CD4-positive, alpha-beta T cell treated with Interleukin-17A for 1 hour (primary cell): ENCODE measurements at places on chromosomes 1 and 21.
A peak's percentile ranks its signal among the peaks of the same experiment; 100 is the strongest.

DNA sequence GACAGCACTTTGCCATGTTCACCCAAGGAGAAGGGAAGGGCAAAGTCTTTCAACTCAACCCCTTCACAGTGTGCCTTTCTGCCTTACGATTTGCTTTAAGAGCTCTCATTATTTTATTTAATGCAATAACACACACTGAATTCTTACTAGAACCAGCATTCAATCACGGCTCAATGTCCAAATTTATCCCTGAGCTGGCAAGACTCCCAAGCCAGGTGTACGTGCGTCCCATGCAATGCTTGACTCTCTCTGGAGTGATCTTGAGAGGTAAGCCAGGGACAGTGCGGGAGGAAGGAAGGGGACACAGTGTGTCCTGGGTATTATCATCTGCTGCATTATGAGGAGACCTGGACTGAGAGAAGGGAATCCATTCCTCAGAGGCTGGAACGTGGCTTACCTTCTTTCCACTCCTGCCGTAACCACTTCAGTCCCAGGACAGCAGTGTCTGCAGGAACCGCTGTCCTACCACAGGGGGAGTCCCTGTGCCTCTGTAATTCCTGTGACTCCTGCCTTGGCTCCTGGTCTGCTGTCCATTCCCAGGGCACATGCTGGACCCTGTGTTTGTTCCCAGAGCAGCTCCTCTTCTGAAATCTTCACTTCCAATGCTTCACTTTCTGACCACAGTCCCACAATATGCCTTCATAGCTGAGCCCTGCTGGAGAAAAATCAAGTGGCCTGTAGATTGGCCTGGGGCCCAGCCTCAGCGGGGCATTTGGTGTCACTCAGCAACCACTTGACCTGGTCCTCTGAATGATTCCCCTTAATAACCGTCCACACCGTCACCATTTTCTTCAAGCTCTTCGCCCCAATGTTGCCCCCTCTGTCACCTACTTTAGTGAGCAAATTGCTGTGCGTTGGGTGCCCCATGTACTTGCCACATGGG lies 28.6 kb upstream of the STUM start:
- no peak for DNase-seq

DNA sequence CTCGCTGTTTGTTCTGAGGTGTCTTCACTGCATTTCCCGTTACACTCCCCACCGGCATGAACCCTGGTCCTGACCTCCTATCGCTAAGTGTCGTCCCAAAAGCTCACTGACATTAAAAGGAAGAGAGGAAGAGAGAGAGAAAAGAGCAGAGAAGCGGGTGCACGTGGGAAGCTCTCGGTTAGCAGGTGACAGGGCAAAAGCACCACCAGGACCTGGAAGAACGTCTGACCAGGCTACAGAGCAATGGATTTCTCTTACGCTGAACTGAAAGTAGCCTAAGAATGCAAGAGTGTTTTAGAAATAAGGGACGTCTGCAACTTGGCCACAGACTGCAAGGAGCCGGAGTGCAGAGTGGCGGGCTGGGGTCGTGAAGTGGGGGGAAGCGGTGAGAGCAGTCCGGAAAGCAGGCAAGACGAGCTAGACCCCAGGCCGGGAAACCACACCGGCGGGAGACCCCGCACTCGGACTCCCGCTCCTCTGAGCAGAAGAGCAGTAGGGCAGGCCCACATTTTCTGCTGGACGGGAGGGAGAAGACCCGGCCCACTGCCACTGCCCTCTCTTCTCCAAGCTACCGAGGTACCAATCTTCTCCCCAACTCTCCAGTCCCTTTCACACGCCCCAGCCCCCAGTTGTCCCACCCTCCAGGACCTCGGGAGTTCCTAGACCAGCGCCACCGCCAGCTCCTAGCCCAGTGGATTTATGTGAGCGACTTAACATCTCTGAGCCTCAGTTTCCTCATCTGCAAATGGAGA lies 8.3 kb upstream of the MPZL1 start:
- no peak for DNase-seq

GRCh38 chr1:38063616-38064015 lies 17.0 kb upstream of the POU3F1 start:
- DNase-seq = no peak

DNA sequence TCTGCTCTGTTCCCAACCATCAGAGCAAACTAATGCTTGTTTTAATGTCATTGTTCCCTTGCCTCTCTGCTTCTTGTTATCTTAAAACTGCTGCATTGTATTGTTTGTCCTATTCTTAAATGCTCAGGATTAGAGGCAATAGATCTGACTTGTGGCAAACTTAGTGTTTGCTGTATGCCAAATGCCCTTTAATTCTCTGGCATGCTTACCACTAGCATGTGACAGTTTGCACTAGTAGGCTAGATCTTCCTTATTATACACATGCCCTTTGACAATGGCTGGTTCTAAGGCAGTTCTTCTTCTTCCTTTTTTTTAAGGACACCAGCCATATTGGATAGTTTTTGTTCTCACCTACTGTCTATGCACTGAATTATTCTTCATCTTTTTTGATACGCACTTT lies 30.1 kb downstream of the PALMD start:
- DNase-seq = no peak

- DNase-seq = no peak
Measured at GRCh38 chr1:24659993-24660665, 17.0 kb downstream of the SRRM1 start.

DNA sequence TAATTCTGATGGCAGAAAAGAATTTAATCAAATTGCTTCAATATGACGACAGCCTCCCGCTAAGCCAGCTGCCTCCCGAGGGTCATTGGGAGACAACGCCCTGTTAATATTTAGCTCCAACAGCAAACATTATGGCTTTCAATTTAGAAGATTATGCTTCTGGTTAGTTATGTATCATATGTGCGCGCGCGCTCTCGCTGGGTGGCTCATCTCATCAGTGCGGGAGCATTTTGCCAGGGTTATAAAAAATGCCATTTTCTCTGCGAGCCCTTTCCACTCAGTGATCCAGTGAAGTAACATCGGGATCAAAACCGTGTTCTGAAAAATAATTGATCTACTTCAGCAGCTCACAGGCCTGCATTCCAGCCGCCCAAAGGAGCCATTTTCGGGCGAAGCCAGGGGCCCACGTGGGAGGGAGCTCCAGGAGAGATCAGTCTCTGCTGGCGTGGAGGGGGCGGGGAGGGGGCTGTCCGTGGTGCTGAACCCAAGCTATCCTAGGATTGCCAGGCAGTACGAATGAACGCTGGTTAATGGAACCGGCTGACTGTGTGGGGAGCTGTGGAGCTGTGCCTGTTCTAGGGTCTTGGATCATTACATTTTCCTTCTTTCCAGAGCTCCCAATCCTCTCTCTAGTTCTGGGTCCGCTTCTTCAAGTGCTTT lies 219.1 kb upstream of the ZC3H12A start:
- no peak for DNase-seq

- no peak for DNase-seq
Measured at GRCh38 chr1:59012378-59012777, 228.5 kb upstream of the JUN start.

DNA sequence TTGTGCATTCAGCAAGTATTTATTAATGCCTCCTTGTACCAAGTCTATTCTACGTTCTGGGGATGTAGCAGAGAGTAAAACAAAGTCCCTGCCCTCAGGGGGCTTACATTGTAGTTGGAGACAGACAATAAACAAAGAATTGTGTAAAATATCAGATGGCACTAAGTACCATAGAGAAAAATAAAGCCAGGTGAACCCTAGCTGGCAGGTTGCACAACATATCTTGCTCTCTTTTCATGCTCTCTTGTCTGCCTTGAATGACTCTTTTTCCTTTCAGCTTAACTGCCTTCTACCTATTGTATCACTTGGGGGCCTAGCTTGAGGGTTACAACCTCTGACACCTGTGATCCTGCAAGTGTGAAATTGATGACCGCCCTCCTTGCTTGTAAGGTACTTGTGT lies 20.7 kb upstream of the FASLG start:
- no peak for DNase-seq

DNA sequence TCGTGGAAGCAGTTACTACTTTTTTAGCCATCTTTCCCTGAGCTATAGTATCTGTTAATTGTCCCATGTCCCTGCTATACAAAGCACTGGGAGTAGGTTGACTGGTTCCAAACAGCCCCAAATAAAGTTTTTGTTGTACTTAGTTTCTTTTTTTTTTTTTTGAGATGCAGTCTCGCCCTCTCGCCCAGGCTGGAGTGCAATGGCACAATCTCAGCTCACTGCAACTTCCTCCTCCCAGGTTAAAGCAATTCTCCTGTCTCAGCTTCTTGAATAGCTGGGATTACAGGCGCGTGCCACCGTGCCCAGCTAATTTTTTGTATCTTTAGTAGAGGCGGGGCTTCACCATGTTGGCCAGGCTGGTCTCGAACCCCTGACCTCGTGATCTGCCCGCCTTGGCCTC lies 3.3 kb downstream of the NCSTN start:
- DNase-seq = no peak

DNA sequence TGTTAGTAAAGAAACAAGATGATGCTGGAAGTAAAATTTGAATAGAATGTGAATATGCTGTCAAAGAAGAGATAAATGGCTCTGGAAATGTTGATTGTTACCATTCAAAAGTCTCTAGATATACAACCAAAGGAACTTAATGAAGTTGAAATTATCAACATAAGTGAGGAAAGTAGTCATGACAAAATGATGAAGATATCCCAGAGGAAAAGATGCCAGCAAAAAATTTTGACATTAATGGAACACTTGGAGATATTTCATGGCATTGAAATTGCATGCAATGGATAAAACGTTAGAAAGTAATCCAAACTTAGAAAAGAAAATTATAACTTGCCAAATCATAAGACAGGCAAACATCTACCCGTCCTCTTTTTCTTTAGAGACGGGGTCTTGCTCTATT lies 154.5 kb upstream of the OLFM3 start:
- no peak for DNase-seq

GRCh38 chr1:21175324-21175669 lies 1.4 kb downstream of the EIF4G3 start:
- peak; percentile 68 for DNase-seq

DNA sequence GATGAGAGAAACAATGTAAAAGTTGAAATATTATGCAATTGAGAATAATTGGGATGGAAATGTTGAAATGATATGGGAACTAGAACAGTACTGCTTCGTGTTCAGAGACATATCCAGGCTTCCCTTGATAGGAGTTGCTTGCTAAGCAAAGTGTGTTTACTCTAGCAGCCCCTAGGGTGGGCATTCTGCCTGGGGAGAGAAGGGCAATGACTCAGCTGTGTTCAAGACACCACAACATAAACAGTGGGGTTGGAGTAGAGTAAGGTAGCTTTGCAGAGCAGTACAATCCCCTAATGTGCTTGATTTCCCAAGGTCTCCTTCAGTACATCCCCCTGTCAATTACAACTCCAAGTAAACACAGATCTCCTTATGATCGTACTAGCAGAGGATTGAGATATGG lies 4.8 kb upstream of the PCNX2 start:
- no peak for DNase-seq

DNA sequence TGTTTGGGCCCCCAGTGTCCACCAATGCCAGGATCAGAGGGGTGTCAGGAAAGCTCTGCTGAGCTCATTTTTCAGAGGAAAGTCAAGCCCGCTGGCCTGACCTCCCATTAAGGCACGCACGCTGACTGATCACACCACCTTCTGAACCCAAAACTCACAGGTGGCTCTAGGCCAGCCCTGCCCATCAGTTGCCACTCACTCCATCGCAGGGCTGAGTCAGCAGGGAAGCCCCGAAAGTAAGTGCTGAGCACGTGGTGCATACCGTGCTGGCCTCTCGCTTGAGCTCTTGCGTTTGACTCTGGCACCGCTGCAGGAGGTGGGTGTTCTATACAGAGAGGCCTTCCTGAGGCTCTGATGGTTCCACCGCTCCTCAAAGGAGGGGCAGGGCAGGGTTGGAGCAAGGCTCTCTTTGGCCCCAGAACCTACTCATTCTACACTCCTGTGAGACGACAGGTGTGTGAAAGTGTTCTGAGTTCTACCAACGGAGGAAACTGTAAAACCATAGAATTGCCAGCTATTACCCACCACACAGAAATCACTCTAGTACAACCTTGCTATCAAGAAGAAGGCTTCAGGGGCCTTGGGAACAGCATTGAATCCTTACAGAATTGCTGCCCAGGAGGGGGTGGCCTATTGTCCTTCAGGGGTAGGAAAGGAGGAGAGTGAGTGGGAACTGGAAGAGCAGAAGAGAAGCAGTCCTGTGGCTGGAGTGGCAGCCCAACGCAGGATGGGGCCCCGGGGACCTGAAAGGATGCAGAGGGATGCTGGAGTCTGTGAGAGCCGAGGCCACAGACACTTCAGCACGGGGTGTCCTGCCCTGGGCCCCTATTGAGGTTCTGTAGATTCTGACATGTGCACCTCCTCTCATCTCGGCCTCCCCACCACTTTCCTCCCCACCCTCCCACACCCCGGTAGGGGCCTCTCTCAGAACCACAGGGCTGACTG lies 214.7 kb upstream of the EDN2 start:
- DNase-seq = peak; percentile 38

- DNase-seq = no peak
Measured at GRCh38 chr1:156638189-156638985, 3.5 kb upstream of the BCAN start.

DNA sequence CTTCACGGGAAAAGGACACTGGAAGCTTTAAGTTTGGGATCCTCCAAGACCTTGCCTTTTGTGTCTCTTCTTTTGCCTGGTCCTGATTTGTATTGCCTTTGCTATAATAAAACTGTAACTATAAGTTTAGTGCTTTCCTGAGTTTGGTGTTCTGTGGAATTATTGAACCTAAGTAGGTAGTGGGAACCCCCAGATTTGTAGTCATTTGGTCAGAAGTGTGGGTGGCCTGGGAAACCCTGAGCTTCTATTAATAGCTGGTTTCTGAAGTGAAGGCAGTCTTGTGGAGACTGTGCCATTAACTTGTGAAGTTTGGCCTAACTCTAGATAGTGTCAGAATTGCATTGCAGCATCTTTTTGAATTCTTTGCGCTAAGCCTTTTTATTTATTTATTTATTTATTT lies 6.8 kb upstream of the MYCL start:
- no peak for DNase-seq

DNA sequence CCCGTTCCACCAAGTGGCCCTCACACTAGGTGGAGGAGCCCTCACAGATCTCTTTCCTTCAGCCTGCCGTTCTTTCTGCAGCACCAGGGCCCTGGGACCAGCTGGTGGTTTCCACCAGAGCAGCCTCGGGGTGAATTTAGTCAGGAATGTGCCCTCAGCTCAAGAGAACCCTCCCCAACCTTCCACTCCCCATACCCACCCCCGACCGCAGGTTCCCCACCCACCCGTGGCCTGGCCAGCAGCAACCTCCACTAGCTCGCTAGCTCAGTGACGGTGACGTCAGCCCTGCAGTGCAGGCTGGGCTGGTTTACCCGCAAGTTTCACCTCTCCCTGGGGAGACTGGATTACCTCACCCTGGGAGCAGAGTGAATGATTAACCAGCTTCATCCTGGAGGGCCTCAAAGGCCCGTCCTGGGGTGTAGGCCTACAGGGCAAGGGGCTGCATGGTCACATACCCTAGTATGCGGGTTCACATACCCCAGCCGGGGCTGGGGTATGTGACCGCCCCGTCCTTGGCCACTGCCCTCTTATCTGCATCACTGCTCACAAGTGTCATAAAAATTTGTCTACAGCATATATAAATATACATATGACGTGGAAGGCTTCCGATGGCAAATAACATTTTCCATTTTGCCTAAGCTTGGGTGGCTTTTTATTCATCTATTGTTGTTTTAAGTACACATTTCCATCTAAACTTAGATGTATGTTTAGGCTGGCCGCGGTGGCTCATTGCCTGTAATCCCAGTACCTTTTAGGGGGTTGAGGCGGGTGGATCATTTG lies 24.5 kb downstream of the ELF3 start:
- DNase-seq = no peak
